ENCODE measurements at places on chromosomes 4 and X. TPM values are rescaled to one million over a fixed set of nuclear protein-coding genes. Genes with fewer than 3 reads are reported as not detected.

The CLIC2 gene
- total RNA-seq: 2.2 TPM

The ZIC3 gene
- total RNA-seq: 2.3 TPM

The IL3RA gene
- not detected for total RNA-seq

The ADH1B gene
- not detected for total RNA-seq

The PCDH18 gene
- total RNA-seq: 65.7 TPM

The DGKK gene
- total RNA-seq: 0.18 TPM

The SUPT20HL2 gene
- total RNA-seq: not detected

The SRD5A3 gene
- total RNA-seq: 20.3 TPM

The CCDC110 gene
- 0.14 TPM for total RNA-seq

The RASL11B gene
- total RNA-seq: 10.2 TPM

The P2RY4 gene
- not detected for total RNA-seq

The PDZD4 gene
- total RNA-seq: 52.5 TPM

The PDCL2 gene
- total RNA-seq: not detected

The TMEM156 gene
- not detected for total RNA-seq

The HMX1 gene
- 1.1 TPM for total RNA-seq

The SORCS2 gene
- 1.2 TPM for total RNA-seq

The KANTR gene
- total RNA-seq: 11.6 TPM

The F11 gene
- not detected for total RNA-seq

The ITIH6 gene
- 0.05 TPM for total RNA-seq

The SLC6A14 gene
- not detected for total RNA-seq

The PASD1 gene
- not detected for total RNA-seq
